ENCODE measurements at places on chromosomes 2 and 18.

GRCh38 chr2:149038442-149039212 is at the start of gene LYPD6B:
Gene LYPD6B (plus strand): TSS chr2:149038699. CDS start chr2:149130949, 92,250 bp downstream.
- peak; percentile 46 for DNase-seq

DNA sequence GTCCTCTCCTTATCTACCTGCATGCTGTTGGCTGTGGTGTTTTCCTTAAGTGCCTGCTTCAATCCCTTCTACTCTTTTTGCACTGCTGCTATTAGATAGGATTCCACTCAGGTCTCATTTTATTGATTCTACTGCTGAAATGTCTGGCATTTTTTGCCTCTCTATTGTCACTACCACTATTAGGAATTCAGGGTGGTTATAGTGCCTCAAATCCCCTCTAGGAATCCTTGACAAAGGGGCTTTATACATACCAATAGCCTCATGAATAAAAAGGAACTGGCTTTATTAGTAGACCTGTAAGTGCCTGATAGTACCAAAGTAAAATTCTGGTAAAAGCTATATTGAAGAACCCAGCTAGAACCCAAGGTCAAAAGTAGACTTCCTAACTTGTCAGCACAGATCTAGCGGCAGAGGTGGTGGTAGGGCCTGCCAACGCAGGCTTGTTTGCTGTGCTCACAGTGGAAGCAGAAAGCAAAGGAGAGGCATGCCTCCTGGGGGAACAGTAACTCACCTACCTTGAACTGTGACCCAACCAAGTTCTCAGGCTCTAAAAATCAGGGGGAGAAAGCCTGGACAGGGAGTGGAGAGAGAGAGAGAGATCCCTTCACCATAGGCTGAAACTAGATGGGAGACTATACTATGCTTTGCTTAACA is 200.8 kb downstream of the RAB3GAP1 start:
- no peak for DNase-seq

GRCh38 chr2:160752475-160753330 is 259.1 kb upstream of the RBMS1 start:
- no peak for DNase-seq

GRCh38 chr2:28469947-28470535 is 25.8 kb upstream of the PLB1 start:
- DNase-seq = peak; percentile 57

DNA sequence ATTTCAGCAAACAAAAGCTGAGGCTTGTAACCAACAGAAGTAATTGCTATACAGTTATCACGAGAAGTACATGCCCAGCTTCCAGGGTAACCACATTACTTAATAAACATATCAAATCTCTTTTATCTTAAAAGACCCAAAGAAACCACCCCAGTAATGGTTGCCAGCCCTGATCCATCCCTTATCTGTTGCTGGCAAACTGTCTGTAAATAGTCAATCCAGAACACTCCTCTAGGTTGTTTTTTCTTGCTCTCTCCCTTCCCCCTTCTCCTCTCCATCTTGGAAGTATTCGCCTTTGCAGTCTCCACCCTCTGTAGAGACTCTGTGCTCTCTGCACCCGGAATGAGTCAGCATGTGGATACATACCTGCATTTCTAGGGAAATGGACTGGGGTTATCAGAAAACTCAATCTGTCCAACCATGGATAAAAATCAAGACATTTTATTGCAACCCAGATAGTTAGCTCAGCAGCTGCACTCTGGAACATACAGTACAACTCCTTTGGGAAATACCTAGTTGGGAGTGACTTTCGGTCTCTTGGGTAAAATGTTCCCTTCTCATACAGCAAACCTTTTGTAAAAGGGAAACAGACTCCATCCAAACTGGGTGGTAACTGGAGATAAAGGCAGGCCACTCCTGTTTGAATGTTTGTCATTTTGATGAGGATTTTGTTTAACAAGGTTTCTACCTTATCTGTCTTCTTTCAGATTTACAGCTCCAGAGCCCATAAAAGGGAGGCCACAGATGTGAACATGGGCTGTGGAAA is 123.5 kb upstream of the FOSL2 start:
- no peak for DNase-seq

DNA sequence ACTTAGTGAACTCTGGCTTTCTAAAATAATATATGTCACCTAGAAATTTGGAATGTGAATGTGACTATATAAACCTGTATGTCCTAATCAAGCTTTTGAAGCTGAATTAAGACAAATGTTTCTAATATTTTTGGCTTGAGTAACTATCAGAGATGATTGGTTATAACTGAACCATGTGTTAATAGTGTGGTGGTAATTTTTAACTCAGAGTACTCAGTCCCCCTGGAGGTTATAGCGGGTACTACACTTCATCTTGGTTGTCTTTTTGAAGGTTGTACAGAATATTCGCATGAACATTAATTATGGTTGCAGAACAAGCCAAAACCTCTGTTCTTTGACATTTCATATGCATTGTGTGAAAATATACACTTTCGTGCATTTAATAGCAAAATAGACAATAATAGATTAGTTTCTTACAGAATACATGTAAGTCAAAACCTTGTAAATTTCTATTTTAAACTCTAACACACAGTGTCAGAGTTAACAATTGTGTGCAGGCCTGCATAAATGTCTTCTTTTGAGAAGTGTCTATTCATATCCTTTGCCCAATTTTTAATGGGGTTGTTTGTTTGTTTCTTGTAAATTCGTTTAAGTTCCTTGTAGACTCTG is 86.0 kb downstream of the OSBPL6 start:
- DNase-seq = peak; percentile 65

- no peak for DNase-seq
These were observed 19.3 kb upstream of the HPCAL1 start for GRCh38 chr2:10283106-10284062.

GRCh38 chr2:129821445-129821844 is 158.0 kb upstream of the RAB6C start:
- no peak for DNase-seq

DNA sequence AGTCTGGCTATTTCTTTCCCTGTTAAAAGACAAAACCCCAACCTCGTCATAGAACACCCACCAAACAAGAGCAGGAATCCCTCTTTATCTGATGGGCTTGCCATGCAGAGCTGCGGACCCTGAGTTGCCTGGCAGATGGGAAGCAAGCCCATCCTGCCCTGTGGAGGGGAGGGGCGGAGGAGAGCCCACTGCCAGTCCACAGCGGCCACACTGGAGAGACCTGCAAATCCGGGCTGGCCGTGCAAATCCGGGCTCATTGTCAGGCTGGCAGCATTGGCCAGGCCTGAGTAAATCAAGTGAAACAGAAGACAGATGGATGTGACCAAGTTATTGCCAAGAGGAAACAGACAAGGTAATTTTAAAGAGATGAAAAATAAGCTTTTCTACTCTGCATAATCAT is 22.0 kb downstream of the MYL12B start:
- DNase-seq = no peak

DNA sequence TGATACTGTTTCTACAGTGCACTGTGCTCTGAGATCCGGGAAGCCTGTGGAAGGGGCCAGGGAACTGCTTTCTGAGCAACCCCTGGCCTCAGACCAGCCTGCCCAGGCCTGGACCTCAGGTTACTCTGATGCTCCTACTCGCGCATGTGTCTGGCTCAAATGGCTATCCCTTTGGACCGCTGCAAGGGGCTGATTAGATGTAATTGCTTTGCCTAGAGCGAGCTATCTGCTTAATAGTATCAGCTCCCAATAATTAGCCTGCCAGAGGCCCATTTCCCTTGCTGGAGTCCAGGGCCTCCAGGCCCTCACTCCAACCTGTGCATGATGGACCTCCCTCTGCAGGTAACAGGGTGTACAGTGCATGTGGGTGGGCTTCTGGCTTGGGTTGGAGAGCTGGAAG is 7.2 kb upstream of the KCNK3 start:
- DNase-seq = no peak

DNA sequence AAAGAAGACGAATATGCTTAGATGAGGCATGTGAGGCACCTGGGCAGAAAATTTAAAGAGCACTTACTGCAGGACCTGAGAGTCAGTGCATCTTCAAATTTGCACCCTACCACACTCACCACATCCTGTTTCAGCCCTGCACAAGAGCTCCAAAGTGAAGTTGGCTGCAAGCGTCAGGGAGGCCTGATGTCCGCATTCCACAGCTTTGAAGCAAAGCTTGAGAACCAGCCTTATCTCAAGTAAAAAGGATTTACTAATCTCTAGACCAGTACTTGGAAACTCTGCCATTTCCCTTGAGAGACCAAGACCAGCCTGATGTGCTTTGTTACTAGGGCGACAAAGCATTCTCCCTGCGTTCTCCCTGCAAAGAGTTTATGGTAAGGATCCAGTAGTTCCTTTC is 3.4 kb upstream of the ASNSD1 start:
- DNase-seq = no peak

DNA sequence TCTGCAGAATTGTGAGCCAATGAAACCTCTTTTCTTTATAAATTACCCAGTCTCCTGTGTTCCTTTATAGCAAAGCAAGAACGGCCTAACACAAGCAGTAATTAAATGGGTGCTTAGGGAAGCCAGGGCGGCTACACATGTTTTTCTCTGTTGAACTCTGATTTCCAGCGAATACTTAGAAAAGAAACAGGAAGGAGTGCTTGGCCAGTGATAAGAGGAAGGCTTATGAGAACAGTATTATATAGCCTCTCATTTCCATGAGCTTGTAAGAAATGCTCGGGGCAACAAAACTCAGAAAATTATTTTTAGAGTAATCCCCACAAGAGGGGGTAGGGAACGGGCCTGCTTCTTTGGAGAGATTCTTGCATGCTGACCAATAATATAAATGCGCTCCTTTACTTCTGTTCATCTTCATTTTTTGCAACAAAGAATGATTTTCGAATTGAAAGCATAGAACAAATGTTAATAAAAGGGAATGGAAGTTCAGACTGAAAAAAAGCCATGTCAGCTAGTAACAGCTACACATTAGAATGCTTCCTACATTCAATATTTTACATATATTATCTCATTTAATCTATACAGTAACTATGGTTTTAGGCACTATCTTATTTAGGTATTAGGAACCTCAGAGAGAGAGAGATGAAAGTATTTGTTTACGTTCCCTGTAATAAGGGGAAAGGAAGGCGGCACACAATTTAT is 49.7 kb upstream of the CCDC85A start:
- DNase-seq = no peak

DNA sequence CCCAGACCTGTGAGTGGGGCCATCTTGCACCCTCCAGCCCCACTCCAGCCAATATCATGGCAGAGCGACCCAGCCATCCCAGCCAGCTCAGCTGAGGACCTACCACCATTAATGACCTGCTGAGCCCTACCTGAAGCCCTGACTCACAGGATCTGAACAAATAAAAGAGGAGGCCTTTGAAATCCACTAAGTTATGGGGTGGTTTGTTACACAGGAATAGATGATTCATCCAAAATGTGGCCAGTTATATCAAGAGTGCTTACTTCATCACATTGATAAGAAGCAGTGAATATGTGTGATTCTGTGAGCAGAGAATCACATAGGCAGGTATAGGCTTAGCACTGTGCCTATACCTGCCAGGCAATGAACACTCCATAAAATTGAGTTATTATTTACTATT is 34.7 kb upstream of the FAM124B start:
- DNase-seq = no peak

- DNase-seq = peak; percentile 4
These were observed 136.6 kb upstream of the ITGB6 start for GRCh38 chr2:160336635-160337034.

GRCh38 chr18:65257149-65257548 is 493.7 kb upstream of the CDH7 start:
- DNase-seq = no peak

DNA sequence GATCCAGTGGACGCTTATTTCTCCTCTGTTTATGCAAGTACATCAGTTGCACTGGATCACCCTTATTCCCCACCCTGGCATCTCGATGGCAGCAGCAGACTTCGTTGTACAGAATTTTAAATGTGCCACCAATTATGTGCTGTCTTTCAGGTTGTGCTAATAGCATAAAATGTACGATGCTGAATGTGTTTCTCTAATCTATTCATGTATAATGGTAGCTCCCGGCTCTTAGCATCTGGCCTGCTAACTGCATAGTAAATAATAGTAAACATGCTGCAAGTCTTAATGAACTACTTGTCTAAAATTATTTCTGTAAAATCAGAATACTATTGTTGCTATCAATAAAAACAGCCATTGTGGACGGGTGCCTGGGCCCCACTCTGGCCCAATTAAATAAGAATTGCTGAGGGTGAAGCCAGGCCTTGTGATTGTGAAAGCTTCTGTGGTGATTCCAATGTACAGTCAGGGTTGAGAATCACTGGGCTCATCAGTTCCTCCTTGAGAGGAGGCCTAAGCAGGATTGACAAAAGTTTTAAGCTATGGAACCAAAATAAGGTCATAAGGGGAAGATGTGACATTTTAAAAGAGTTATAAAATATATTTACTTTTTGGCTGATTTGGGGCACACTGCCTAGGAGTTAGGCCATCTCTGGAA is 14.4 kb upstream of the MYO3B start:
- no peak for DNase-seq

- DNase-seq = no peak
These were observed 97.5 kb downstream of the SH3YL1 start for GRCh38 chr2:166381-166780.

- DNase-seq = no peak
These were observed 1612.6 kb upstream of the NXPH2 start for GRCh38 chr2:140392824-140393223.

GRCh38 chr2:5686068-5686467 is 6.1 kb upstream of the SOX11 start:
- no peak for DNase-seq

- DNase-seq = no peak
These were observed 3.2 kb downstream of the GATA6 start for GRCh38 chr18:22172594-22173049.

DNA sequence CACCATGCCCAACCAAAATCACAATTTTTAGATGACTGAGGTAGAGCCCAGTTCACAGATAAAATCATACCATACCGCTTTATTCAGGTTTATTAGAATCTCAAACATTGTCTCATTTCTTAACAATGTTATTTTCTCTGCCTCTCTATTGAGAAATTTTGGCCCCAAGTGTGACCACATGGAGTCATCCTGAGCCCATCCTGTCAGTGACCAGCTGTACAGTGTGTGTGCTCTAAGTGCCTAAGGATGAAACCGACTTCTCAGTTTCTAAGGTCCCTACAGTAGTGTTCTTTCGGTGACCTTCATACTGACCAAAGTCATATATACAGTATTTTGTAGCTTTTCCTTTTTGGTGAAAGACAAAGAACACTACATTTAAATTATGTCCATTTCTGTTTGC is 123.7 kb upstream of the MSTN start:
- no peak for DNase-seq

GRCh38 chr2:23425338-23425871 is 40.4 kb downstream of the KLHL29 start:
- no peak for DNase-seq

DNA sequence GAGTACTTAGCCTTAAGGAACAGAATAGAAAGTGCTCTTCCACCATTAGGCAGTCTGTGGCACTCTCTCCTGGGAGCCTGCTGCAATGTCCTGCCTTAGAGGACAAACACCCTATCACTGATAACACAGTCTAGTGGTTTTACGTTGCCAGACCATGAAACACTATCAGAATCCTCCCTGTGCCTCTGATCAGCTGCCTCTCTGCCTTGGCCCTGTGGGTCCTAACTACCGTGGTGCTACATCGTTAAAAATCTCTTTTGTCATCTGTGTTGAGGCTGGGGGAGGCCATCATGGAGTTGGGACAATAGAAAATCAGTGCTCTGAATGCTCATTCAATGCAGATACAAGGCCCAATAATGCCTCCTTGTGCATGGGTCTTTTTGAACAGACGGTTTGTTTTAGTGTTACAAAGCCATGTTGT is 11.9 kb upstream of the APCDD1 start:
- DNase-seq = no peak

- DNase-seq = peak; percentile 92
These were observed 151.3 kb downstream of the NEDD4L start for GRCh38 chr18:58195278-58195765.
